ENCODE measurements at places on chromosomes 4 and X. TPM values are rescaled to one million over a fixed set of nuclear protein-coding genes. Genes with fewer than 3 reads are reported as not detected.

HHIP gene
- polyA plus RNA-seq, result not detected

ITIH6 gene
- not detected for polyA plus RNA-seq

EFHC2 gene
- polyA plus RNA-seq, result not detected

TLR7 gene
- 26.1 TPM for polyA plus RNA-seq

SRPX gene
- not detected for polyA plus RNA-seq

TGIF2LX gene
- not detected for polyA plus RNA-seq

NPFFR2 gene
- polyA plus RNA-seq, result not detected

AKAP14 gene
- not detected for polyA plus RNA-seq

PARM1 gene
- 37.0 TPM for polyA plus RNA-seq

FLNA gene
- polyA plus RNA-seq, result 396 TPM
